ENCODE measurements at places on chromosomes 7 and 10. TPM values are rescaled to one million over a fixed set of nuclear protein-coding genes. Genes with fewer than 3 reads are reported as not detected.
A peak's percentile ranks its signal among the peaks of the same experiment; 100 is the strongest.

- no peak for DNase-seq
These were observed 310.4 kb upstream of the PHF14 start for GRCh38 chr7:10662982-10663884.

GRCh38 chr10:6313111-6313895, 110.6 kb downstream of the PFKFB3 start:
- DNase-seq = no peak

DNA sequence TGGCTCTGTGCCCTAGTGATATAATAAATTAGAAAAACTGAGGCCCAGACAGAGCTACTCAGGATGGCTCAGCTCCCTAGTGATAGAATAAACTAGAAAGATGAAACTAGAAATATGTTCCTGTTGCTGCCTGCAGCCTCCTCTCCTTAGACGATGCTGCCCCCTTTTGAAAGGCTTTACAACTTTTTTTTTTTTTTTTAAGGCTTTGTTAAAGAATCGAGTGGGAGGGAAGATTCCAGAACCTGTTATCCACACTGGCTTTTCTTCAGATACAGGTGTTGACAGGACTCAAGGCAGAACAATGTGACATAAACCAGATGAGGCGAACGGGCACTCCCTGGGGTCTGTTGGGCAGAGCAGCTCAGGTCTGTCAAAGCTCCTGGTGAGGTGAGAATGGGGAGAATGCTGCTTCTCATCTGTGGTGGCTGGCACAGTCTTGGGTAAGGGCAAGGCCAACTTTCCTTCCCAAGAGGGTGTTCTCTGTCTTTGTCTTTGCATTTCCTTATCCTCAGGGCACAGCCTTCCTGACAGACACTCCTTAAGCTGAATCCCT, 175.1 kb downstream of the COBL start:
- DNase-seq = no peak

DNA sequence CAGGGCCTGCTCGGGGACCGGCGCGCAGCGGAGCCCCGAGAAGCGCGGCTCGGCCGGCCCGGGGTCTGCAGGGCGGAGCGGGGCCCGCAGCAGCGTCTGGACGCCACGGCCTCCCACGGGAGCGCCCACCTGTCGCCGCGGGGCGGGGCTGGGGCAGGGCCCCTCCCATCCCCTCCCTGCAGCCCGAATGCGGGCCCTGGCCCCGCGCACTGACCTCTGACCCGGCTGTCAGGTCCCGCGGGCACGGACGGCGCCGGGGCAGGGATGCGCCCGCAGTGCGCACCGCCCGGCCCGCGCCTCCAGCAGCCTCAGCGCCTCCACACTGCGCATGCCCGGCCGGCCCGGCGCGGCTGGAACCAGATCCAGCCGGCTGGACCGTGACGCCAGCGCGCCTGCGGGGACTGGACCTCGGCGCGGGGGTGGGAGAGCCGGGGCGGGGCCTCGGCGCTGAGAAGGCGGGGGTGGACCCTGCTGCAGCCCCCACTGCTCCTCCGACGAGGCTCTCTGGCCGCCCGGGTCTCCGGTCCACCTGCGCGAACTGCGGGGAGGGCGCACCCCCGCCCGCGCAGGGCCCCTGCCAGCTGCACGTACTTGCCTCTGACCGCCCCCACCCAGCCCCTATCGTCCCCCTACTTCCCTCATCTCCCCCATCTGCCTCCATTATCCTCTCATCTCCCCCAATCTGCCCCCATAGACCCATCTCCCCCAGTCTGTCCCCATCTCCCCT, 16.1 kb upstream of the GPR146 start:
- DNase-seq = peak; percentile 83

DNA sequence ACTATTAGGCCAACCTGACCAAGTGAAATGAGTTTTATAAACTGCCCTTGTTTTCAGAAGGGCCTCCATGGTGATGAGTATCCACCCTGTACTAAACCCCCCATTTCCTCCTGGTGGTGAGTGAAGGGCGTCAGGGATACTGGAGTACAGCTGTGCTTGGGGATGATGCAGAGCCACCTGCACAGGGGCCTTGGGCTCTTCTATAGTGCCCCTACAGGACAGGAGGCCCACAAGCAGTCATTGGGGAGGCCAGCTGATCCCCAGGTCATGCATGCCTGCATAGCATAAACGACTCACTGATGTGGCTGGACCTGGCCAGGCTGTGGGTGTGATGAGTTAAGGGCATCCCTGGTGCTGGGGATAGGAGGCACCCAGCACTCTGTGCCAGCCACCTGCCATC, 114.1 kb upstream of the CELF2 start:
- no peak for DNase-seq

DNA sequence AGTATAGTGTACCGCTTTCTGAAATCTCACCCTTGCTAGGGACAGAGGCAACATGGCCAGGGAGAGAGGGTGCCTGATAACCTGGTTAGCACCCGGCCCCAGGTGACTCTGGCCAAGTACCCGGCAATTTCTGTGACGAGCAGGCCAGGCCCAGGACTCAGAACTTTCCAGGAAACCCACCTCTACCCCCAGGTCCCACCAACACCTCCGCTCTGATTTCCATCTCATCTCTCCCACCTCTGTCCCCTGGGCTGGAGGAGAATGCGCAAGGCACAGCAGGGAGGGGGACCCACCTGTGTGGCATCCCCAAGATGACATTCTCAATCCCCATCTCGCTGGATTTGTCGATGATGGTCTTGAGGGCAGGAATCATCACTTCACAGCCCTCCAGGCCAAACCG, 11.6 kb downstream of the OGDHL start:
- DNase-seq = no peak

- DNase-seq = no peak
These were observed 212.3 kb downstream of the DKK1 start for GRCh38 chr10:52526251-52526823.

DNA sequence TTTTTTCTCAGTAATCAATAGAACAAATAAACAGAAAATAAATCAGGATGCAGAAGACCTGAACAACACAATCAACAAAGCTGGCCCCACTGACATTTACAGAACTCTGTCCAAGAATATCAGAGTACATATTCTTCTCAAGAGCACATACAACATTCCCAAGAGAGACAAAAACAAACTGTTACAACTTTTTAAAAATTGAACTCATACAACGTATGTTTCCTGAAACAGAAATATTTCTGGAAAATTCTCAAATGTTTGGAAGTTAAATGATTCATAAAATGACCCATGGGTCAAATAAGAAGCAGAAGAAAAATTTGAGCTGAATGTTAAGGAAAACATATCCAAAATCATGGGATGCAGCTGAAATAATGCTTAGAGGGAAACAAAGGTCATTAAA, 93.9 kb upstream of the VIPR2 start:
- DNase-seq = no peak

DNA sequence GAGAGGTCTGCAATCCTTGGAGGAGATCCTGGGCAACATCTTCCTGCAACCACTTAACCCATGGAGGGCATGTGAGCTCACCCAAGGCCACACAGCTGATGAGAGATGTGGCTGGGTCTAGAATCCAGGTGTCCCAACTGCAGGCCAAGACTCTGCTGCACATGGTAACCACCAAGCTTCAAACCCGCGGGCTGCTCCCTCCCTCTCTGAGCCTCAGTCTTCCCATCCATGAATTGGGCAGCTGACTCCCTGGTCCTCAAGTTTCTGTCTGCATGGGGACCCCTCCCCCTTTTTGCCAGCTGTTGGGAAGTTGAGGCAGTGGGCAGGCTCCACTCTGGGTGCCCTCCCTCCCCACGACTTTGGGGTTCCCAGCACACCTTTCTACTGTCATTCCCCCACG, 20.9 kb upstream of the INMT start:
- no peak for DNase-seq

The KCND2 gene
- 0.15 TPM for total RNA-seq

The EBLN1 gene
- total RNA-seq = not detected

The CCDC3 gene
- 13.1 TPM for total RNA-seq

The ADCY1 gene
- total RNA-seq = 4.1 TPM

The CDK14 gene
- total RNA-seq = 29.7 TPM
